ENCODE measurements at places on chromosomes 3 and 15.
A peak's percentile ranks its signal among the peaks of the same experiment; 100 is the strongest.

DNA sequence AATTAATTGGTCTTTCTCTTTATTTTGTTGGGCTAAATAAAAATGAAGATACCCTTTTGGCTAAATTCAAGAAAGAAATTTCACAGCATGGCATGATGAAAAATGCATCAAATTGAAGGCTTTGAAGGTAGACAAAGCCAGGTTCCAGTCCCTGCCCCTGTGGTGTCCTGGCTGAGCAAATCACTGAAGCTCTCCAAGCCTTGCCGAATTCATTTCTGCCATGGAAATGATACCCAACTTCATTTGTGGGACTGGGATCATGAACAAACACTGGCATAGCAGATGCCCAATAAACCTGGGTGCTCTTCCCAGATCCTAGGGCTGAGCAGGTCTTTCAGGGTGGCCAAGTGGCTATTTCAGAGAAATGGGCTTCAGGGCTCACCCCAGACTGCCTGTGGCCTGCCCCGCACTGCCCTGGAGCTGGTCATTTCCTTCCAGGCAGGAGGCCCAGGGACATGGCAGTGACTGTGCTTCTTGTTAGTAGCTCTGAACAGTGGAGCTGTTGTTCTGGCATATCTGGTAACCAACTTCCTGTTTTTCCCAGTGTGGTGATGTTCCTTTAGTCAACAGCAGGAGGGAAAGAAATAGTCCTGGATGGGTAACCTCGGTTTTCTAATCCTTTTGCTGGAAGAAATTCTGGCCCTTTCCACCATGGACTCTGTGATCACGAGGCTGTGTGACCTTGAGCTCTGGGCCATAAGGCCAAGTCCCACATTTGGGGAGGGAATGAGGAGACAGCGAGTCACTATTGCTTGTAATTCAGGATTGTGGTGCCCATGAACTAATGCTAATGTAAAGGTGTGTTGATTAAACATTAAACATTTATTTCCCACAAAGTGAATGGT is 47.6 kb downstream of the CTDSPL start:
- no peak for DNase-seq

GRCh38 chr3:120552184-120553172 is 43.7 kb upstream of the NDUFB4 start:
- DNase-seq: no peak

DNA sequence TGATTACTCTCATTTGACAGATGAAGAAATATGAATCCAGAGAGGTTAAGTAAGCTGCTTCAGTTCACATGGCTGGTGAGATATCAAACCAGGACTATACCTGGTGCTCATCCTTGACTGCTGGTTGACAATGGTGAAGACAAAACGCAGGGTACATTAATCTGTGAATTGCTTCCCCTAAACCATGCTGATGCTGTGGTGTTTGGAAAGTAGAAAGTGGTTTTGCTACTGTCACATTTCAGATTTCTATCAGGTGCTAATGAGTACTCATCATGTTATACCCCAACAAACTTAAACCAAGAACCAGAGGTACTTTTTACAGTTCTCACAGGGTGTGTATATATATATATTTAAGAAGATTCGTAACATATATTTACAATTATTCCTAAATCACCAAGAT is 85.0 kb upstream of the PRTG start:
- DNase-seq: no peak

DNA sequence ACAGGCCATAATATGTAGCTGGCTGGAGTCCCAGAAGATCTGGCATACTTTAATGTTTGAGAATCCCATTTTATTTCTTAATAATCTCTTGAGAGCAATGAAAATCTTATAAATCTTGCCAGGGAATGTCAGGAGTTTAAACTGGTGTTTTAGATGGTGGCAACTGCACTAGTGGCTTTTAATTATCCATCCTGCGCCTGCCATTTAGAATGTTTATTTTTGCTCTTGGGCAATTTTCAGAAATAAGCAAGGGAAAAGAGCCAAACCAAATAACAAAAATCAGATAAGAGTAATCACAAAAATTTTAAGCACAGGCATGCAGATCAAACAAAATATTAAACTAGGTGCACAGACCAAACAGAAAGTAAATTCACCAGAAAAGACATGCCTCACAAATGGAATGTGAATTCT is 41.9 kb upstream of the UBP1 start:
- DNase-seq: no peak

GRCh38 chr3:67655364-67656121 is 1.1 kb upstream of the SUCLG2 start:
- DNase-seq: peak; percentile 77

GRCh38 chr3:14837878-14838258 is 19.1 kb downstream of the FGD5 start:
- DNase-seq: no peak

DNA sequence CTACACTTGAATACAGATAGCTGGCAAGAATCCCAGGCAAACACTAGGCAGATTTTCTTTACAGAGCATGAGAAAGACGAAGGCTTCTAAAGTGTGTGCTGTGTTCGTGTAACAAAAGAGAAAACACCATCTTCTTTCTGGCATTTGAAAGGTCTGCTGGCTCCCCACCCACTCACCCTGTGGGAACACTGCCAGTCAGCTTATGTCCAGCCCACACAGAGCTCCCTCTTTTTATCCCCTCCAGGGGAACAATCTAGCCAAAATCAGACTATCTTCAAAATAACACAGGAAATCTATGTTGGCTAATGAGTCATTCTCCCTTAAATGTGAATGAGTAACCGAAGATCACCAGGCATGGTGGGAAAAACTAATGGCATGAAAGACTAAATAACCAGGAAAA is 45.6 kb upstream of the PAQR5 start:
- DNase-seq: no peak

DNA sequence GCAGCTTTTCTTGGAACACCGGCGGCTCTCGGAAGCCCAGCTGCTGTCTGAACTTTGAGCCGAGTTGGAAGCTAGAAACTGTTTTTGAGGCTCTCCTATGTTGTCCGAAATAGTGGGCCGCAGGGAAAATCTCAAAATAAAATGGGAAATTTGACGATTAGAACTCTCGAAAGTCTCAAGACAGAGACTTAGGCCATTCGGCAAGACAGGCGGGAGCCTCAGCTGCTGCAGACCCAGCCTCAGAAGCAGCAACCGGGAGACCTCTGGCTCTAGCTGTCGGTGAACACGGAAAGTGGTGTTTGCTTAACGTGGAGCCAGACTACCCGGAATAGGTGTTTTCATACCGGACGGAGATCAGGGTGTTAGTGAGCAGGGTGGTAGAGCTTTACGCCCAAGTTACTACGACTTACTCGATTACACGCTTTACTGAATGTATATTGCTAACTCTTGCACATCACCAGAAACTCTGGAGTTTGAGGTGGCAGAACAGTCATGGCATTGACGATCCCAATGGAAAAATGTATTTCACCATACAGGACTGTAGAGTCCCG is 357 bp upstream of the MAN2C1 start:
- DNase-seq: no peak

DNA sequence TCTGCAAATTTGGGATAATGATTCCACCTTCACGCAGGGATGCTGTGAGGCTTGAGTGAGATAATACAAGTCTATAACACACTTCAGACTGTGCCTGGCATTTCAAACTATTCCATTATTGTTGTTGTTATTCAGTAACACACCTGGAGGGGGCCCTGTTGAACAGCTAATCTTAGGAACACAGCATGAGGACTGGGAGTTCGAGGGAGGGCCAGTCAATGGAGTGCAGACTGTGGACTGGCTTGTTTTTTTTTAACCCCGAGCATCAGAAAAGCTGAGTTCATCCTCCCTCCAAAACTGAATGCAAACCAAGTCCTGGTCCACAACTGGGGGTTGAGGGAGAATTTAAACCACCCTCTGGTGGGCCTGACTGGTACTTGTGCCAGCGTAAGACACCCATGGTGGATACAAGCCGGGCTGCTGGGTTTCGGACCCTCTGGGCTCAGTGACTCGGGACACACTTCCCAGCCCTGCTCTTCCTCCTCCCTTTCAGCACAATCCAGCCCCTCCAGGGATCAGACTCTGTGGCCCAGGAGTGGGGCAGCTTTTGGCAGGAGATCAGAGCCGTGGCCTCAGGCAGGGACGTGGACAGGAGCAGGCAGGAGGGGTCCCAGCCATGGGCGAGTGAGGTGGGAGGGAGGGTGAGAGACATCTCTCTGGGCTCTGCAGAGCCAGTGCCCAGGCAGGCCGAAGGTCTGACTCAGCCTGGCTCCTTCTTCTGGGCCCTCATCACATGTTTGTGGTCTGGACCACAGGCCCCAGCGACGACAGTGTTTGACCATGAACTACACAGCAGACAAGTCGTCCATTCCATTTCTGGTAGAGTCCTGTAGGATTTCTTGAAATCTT is 36.3 kb upstream of the MEX3B start:
- DNase-seq: no peak

- DNase-seq: no peak
Observed at GRCh38 chr15:69150841-69151240, 9.6 kb upstream of the GLCE start.

DNA sequence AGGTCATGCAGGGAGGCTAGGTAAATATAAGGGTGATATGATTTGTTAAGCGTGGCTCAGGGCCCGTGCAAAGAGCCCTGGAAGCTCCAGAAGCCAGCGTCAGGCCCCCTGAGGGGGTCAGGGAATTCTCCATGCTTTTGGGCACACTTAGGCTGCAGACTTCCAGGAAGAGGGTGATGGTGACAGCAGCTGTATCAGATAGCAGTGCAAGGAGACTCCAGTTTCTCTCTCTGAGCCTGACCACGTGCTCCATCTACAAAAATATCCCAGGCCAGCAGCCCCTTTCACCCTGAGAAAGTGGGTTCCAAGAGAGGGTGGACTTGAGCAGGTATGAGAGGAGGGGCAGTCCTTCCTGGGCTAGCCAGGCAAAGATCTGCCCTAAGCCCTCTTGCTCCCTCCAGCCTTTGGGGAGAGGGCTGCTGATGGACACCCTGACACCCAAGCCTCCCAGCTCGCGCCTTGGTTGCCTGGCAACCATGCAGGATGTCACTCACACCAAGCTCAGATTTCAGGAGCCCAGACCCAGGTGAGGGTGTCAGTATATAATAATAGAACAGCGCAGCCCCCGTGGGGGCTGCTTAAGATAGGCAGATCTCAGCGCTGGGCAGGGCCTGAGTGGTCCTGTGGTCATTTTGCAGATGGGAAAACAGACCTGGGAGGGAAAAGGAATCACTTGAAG is 35.8 kb downstream of the ATP2B2 start:
- DNase-seq: no peak

GRCh38 chr3:73071952-73072351 is 10.5 kb downstream of the EBLN2 start:
- no peak for DNase-seq

DNA sequence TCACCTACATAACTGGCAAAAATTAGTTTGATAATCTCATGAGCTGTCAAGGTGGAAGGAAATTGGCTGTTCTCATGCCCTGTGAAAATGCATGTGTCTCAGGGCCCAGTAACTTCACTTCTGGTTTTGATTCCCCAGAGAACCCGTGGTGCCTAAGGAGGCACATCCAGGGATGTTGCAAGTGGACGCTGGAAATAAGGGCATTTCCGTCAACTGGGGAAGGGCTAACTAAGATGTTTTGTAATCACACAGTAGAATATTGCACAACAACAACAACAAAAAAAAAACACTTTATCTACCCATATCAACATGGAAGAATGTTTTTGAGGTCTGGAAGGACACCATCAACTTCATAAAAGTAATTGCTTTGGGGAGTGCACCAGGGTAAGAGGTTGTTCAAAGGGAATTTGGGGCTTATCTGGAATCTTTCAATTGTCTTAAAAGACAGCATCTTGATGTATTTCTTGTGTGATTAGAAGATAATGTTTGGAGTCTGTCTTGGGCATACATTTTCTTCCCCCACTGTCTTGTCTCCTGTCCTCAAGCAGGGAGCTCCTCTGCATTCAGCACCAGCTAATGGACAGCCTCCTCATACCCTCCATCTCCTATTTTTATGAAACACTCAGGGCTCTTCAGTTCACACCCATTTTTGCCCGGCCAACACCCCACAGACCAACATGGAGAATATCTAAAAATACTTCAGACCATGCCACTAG is 37.2 kb upstream of the PRR20G start:
- no peak for DNase-seq

GRCh38 chr3:169659096-169659819 is 4.3 kb downstream of the MECOM start:
- DNase-seq: no peak

DNA sequence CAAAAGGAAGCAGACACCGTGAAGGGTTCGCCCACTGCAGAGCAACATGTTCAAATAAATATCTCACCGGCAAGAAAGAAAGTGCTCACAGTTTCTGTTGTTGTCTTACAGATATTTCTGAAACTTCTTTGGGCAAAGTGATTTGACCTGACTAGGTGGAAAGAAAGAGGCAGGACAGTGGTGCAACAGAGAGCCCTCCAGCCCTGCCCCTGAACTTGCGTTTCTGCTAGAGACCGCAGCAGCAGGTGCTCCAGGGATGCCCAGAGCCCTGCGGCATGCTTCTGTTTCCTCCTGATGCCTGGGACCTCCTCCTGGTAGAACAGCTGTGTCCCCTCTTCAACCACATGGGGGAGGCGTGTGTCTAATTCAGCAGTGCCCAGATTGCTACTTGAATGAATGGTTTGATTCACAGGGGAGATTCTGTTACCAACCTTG is 123.4 kb downstream of the ATP10A start:
- no peak for DNase-seq

DNA sequence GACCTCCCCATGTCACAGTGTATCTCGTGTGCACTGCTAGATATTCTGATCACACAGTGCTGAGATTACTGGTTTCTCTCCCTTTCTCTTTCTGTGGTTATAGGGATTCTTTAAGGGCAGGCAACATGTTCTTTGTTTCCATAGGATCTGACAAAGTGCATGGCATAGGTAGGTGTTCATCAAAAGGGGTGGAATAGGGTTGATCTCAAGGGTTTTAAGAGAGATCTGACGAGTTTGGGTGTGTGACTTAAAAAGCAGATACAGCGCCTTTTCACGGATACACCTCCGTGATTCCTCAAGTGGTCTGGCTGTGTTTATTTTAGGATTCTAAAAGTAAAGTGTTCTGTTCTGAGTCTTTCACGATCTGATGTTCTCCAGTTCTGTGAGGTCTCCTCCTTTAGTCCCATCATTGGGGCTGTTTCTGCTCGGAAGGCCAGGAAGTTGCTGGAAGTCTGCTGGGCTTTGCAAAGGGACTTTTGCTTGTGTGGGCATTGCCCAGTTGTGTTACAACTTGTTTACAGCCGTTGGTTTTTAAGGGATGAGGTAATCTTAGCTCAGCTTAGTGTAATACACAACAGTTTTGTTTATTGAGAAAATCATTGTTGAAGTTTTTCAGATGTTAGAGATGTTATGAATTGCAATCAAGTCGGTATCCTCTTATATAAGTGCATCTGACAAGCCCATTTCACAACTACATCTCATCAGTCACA is 34.8 kb downstream of the IGF1R start:
- no peak for DNase-seq

- DNase-seq: no peak
Observed at GRCh38 chr3:147554332-147554731, 145.2 kb downstream of the ZIC1 start.

- no peak for DNase-seq
Observed at GRCh38 chr3:134879990-134880389, 84.9 kb downstream of the EPHB1 start.
